IMR-90 (cell line): ENCODE measurements at places on chromosomes 13 and 19.

DNA sequence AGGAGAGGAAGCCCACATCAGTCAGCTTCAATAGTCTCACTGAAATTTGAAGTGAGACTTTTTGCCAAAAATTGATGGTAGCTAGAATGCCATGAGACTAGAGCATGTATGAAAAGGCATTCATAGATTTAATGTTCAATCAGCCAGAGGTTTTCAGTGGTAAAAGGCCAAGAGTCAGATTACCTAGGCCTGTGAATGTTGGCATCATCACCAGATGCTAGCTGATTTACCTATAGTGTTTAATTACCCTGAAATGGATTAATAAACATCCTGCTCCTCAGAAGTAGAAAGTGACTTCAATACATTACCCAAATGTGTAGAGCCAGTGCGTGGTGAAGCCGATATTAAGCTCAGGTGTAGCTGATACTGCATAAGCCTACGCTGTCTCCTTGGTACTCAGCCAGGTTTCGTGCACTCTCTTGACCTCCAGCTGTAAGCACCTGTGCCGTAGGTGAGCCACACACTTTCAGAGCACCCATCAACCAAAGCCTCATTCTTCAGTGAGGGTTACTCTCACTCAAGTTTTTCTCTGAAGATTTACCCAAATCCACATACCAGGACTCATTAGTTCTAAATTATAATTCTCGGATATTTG lies 1140.3 kb upstream of the SLC10A2 start:
- DNase-seq = no peak

DNA sequence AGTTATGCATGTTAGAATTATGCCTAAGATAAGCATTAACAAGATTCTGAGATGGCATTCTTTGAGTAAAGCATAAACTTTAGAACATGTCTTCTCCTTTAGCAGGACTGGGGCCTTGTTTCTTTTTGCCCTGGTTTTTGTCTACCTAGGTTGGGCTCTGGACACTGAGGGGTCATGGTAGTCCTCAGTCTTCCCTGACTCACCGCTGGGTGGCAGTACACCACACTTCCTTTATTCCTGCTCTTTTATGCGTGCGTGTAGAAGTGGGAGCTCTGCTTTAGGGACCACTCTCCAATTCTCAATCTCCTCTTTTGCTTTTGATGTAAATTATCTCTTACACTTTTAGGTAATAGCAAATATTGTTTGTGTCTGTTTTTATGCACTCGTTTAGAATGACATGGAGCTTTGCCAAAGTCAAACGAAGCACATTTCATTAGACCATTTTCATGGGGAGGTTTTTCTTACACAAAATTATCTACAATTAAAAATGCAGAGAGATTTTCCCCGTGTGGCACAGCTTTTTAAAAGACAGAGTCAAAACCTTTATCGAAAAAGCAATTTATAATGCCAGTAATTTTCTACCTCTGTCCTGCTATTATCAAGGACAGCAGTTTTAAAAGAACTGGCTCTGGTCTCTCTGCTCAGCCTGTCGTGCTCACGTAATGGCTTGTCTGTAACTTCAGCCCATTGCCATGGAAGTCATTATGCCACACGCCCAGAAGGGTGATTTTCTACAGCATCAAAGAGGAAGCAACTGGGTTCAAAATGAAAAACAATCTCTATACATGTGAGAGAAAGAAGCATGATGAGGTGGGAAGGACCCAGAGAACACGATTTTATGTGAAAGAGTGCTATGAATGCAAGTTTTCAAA lies 413.9 kb downstream of the COG6 start:
- peak; percentile 46 for DNase-seq

GRCh38 chr13:107223867-107224266 lies 655.9 kb upstream of the ARGLU1 start:
- no peak for DNase-seq

- DNase-seq = no peak
Measured at GRCh38 chr19:1472231-1473084, 6.6 kb downstream of the C19orf25 start.

DNA sequence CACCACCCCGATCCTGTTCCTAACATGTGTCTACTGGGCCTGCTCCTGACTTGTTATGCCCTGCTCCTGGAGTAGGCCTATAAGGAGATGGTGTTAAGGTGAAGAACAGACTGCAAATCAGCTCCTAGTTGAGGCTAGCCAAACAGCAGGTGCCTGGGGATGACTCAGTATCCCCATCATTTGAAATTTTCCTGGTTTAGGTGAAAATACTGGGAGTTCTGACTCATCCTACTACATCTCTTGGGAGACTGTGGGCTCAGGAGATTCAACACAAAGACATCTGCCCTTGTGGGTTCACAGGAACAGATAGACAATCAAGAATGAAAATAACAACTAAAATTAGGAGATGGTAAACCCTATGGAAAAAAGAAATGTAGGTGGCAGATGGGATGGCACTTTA lies 41.2 kb downstream of the BRD4 start:
- peak; percentile 83 for DNase-seq

DNA sequence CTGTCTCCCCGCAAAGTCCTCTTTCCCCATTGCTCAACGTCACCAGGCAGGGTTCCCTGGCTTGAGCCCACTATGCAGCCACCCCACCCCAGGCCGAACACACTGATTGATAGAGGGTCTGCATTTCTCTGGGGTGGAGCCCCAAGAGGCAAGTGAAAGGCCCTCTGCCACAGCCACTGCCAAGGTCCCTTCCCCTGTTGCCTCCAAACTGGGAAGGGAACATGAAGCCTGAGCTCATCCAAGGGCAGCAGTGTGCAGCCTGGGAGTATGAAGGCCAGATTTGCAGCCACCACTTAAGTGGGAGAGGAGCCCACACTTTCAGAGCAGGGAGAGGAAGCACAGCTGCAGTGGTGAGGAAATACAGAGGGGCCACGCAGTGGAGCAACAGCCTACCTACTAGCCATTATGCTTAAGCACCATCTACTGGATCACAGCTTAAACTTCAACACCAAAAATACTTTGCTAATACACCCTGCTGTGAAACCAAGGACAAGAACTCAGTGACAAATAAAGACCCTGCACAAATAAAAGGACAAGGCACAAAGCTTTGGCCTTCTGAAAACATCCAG lies 48.6 kb downstream of the UBL3 start:
- DNase-seq = peak; percentile 20

GRCh38 chr19:44718441-44719261 lies 19.7 kb downstream of the CEACAM16 start:
- DNase-seq = peak; percentile 56
